ENCODE measurements at places on chromosomes 2 and 18. TPM values are rescaled to one million over a fixed set of nuclear protein-coding genes. Genes with fewer than 3 reads are reported as not detected.
A peak's percentile ranks its signal among the peaks of the same experiment; 100 is the strongest.

DNA sequence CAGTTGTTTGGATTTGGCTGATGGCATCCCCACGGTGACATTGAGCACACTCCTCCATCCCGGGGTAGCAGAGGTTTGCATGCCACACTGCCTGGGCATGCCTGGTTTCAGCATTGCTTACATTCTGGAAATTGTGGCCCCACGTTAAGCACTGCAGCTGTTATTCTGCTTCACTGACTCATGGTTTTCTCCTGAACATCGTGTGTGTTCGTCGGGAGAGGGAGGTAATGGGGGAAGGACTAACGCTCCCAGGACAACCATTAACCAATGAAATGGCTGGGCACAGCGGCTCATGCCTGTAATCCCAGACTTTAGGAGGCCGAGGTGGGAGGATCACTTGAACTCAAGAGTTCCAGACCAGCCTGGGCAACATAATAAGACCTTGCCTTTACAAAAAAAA is 28.2 kb upstream of the YWHAQ start:
- no peak for DNase-seq
- H3K27ac ChIP-seq, result peak overlapping the region; percentile 38
- peaks cover 67% of the 10 kb centered on the region for H3K4me1 ChIP-seq
- H3K27me3 ChIP-seq, result peaks cover 1% of the 10 kb centered on the region

Gene GREB1
- total RNA-seq, result 0.91 TPM

DNA sequence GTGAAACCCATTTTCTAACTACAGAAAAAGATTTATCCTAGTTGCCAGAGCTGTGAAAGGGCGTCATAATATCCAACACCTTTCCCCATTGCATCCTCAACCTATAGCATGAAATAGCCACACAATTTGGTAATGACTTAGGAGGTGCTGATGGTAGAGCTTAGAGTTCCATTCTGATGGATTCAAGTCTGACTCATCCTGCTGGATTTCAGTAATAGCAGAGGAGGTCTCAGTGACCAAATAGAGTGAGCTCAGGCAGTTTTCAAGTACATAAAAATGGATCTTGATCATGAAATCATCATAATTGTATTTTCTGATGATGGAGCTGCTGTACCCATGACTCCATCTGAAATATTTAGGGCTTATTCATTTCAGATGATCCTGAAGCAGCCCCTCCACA is 270.7 kb upstream of the KLHL29 start:
- no peak overlapping the region for H3K4me3 ChIP-seq
- H3K4me1 ChIP-seq, result no peaks in the 10 kb centered on the region
- DNase-seq, result no peak
- no peak overlapping the region for H3K27ac ChIP-seq

Gene ACMSD
- not detected for total RNA-seq

Gene DUSP19
- total RNA-seq, result 1.8 TPM

Gene VAMP8
- total RNA-seq, result 124 TPM

GRCh38 chr18:32261003-32261402 is 71.2 kb downstream of the MEP1B start:
- H3K36me3 ChIP-seq, result no peaks in the 10 kb centered on the region
- H3K27me3 ChIP-seq, result peaks cover 35% of the 10 kb centered on the region
- no peak overlapping the region for H3K4me3 ChIP-seq
- no peaks in the 10 kb centered on the region for H3K4me1 ChIP-seq
- no peak for DNase-seq

DNA sequence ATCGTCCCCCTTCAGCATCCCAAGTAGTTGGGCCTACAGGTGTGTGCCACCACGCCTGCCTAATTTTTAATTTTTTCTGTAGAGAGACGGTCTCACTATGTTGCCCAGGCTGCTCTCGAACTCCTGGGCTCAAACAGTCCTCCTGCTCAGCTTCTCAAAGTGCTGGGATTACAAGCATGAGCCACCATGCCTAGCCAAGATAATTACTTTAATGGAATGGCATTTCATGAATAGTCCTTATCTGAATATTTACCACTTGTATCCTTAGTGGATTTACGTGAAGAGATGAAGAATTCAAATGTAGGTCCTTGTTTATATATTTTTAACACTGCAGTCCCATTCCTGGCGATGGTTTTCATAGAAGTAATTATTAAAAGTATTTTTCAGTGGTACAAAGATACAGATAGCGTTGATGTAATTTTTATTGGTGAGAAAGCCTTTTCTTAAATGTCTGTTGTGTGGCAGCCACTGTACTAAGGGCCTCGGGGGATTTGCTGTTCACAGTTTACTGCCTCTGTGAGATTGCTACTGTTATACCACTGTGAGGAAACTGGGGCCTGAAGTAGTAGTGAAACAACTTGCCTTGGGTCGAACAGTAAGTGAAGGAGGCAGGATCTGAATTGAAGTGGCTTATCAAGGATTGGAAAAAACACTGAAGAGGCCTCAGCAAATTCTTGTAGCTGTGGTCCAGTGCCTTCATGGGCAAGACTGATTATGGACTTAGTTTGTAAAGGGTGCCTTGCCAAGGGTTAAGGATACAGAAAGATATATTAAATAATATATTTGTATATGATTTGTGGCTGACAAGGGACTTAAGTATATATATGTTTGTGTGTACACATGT is 151.2 kb downstream of the PRPF40A start:
- no peaks in the 10 kb centered on the region for H3K36me3 ChIP-seq
- H3K27ac ChIP-seq, result no peak overlapping the region
- H3K27me3 ChIP-seq, result peaks cover 41% of the 10 kb centered on the region
- DNase-seq, result no peak
- no peak overlapping the region for H3K4me3 ChIP-seq
- H3K4me1 ChIP-seq, result no peaks in the 10 kb centered on the region

Gene CCDC141
- total RNA-seq, result 12.5 TPM

Gene TMEM185B
- 21.4 TPM for total RNA-seq

- peak overlapping the region; percentile 58 for H3K27ac ChIP-seq
- no peak for DNase-seq
- peaks cover 60% of the 10 kb centered on the region for H3K4me1 ChIP-seq
- H3K4me3 ChIP-seq, result no peak overlapping the region
- H3K27me3 ChIP-seq, result no peaks in the 10 kb centered on the region
- peaks cover 60% of the 10 kb centered on the region for H3K36me3 ChIP-seq
Observed at GRCh38 chr18:63410792-63411191, 11.5 kb downstream of the VPS4B start.

- H3K4me1 ChIP-seq, result no peaks in the 10 kb centered on the region
- H3K27me3 ChIP-seq, result no peaks in the 10 kb centered on the region
- no peaks in the 10 kb centered on the region for H3K36me3 ChIP-seq
- no peak for DNase-seq
- no peak overlapping the region for H3K4me3 ChIP-seq
- no peak overlapping the region for H3K27ac ChIP-seq
Observed at GRCh38 chr2:214232271-214232670, 178.6 kb upstream of the VWC2L start.

Gene ABCA12
- total RNA-seq, result not detected

- no peak overlapping the region for H3K27ac ChIP-seq
- H3K4me1 ChIP-seq, result peaks cover 8% of the 10 kb centered on the region
- H3K27me3 ChIP-seq, result no peaks in the 10 kb centered on the region
- DNase-seq, result no peak
- peaks cover 67% of the 10 kb centered on the region for H3K36me3 ChIP-seq
Observed at GRCh38 chr2:157735532-157735931, 106.9 kb upstream of the ACVR1C start.

Gene ALKAL2
- not detected for total RNA-seq

DNA sequence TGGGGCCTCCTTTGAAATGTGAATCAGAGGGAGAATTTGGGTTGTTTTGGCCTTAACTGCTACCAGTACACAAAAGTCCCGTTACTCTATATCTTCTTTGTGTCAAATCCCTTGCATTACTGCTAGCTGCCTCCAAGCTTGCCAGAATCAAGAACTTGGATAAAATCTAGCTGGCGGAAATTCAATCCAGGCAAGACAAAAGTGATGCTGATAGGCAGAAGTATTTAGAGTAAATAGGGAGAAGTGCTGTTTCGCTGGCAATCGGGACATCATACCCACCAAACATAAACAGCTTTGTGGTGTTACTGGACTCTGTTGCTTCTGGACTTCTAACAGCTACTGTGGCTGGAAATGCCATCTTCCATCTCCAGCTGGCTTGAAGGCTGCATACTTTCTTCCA is 2.5 kb downstream of the IFIH1 start:
- no peaks in the 10 kb centered on the region for H3K27me3 ChIP-seq
- no peak for DNase-seq
- H3K27ac ChIP-seq, result peak overlapping the region; percentile 99

Gene MAP3K19
- not detected for total RNA-seq

Gene C1GALT1C1L
- not detected for total RNA-seq

DNA sequence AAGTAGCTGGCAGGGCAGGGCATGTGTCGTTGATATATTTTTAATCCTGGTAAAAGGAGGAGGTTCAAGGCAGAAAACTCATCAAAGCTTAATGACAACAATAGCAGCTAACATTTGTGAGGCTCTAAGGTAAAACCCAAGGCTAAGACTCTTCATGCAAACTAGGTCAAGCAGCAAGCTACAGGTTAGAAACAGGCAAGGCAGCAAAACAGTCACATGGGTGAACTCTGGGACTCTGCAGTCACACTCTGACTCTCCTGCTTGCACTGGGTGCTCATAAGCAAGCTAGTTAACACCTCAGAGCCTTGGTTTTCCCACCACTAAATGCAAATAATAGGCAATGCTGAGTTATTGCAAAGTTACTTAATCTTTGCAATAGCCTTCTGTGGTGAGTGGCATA is 7.9 kb downstream of the IL1RN start:
- H3K27me3 ChIP-seq, result no peaks in the 10 kb centered on the region
- H3K4me3 ChIP-seq, result no peak overlapping the region
- H3K4me1 ChIP-seq, result peaks cover 34% of the 10 kb centered on the region
- H3K36me3 ChIP-seq, result no peaks in the 10 kb centered on the region
- DNase-seq, result peak; percentile 40
- H3K27ac ChIP-seq, result no peak overlapping the region

- peaks cover 36% of the 10 kb centered on the region for H3K36me3 ChIP-seq
- no peaks in the 10 kb centered on the region for H3K27me3 ChIP-seq
Observed at GRCh38 chr2:33531549-33532059, 55.2 kb downstream of the RASGRP3 start.

DNA sequence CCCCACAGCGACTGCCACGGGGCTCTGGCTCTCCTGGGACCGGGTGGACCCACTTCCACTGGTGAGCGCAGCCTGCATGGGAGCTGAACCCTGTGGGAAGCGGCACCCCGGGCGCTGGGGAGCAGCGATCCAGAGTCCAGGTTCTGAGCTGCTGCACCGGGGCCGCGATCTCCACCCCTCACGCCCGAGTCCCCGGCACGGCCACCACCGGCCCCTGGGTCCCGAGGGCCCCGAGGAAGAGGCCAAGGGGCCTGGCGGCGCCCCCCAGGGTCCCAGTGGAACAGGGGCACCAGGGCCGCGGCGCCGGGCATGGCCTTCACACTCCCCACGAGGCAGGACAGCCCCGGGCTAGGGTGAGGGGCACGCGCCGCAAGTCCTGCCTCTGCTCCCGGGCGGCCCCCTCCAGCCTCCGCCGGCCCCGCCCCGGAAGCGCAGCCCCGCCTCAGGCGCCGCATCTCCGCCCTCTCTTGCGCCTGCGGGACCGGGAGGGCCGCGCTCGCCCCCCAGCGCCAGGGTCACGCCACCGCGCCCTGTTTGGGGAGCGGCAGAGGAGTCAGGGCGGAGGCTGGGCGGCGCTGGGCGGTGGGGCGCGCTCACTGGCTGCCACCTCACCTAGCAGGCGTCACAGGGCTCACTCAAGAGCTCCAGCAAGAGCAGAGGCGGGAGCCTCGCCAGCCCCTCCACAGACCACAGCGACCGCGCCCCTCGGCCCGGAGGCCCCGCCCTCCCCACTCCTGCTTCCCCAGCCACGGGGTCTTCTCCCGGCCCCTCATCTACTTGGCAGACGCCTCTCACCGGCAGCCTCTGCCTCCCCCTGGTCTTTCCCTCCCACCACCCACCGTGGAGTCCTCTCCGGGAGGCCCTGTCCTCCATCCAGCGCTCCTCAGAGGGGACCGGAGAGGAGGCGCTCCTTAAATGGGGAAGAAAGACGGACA is 26.8 kb downstream of the THAP4 start:
- peaks cover 24% of the 10 kb centered on the region for H3K4me1 ChIP-seq
- peak overlapping the region; percentile 69 for H3K27ac ChIP-seq
- H3K27me3 ChIP-seq, result no peaks in the 10 kb centered on the region
- peaks cover 4% of the 10 kb centered on the region for H3K36me3 ChIP-seq
- DNase-seq, result peak; percentile 94
- peak overlapping the region; percentile 45 for H3K4me3 ChIP-seq

DNA sequence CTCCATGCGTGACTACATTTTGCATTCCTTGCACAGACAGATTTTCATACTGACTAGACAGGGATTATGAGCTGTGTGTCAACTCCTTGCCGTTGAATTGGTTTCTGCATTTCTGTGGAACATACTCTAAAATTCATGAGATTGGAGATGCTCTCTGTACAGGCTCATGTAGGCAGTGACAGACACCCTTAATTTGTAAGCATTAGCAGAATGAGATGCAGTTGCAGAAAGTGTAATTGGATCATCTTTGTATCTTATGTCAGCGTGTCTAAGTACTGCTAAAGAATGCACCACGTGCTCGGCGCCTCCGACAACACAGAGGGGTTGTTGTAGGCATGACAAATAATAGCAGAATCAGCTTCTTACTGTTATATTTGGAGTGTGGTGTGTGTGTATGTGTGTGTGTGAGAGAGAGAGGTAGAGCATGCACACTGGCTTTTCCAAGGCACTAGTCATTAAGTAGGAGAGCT is 212.4 kb downstream of the CMPK2 start:
- no peak overlapping the region for H3K27ac ChIP-seq
- H3K36me3 ChIP-seq, result no peaks in the 10 kb centered on the region
- DNase-seq, result no peak

Gene OSR1
- total RNA-seq, result not detected

DNA sequence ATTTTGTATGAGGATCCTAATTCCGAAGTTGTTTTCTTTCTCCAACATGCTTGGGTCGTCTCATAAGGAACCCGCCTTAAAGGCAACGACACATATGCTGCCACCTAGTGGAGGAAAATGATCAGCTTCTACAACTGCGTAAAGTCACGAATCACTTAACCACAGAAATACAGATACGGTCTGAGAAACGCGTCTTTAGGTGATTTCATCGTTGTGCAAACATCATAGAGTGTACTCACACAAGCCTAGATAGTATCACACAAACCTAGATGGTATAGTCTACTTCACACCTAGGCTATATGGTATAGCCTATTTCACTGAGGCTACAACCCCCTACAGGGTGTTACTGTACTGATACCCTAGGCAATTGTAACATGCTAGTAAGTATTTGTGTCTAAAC is 13.1 kb downstream of the GNLY start:
- H3K27me3 ChIP-seq, result peaks cover 17% of the 10 kb centered on the region
- H3K4me1 ChIP-seq, result peaks cover 69% of the 10 kb centered on the region
- peak overlapping the region; percentile 77 for H3K27ac ChIP-seq
- no peak overlapping the region for H3K4me3 ChIP-seq

- H3K4me1 ChIP-seq, result no peaks in the 10 kb centered on the region
- H3K36me3 ChIP-seq, result no peaks in the 10 kb centered on the region
- H3K27ac ChIP-seq, result no peak overlapping the region
- no peaks in the 10 kb centered on the region for H3K27me3 ChIP-seq
- no peak for DNase-seq
Observed at GRCh38 chr2:28979576-28980366, 1.3 kb upstream of the TOGARAM2 start.
